ENCODE measurements at places on chromosomes 3 and 15.
A peak's percentile ranks its signal among the peaks of the same experiment; 100 is the strongest.

DNA sequence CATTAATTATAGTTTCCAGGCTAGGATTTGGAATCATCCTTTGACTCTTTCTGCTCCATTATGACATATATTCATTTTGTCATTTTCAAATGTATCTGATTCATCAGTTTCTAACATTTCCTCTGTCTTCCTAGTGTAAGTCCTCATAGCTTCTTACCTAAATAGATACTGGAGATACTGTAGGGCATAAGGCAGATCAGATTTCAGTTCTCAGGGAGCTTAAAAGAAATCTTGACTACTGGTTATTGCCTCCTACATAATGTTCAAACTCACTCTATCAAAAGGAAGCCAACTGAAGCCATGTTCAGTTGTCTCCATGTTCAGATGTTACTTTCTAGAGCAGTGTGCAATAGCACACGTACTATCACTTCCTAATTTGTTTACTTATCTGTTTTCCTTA lies 29.6 kb upstream of the CTDSPL2 start:
- no peak for DNase-seq

DNA sequence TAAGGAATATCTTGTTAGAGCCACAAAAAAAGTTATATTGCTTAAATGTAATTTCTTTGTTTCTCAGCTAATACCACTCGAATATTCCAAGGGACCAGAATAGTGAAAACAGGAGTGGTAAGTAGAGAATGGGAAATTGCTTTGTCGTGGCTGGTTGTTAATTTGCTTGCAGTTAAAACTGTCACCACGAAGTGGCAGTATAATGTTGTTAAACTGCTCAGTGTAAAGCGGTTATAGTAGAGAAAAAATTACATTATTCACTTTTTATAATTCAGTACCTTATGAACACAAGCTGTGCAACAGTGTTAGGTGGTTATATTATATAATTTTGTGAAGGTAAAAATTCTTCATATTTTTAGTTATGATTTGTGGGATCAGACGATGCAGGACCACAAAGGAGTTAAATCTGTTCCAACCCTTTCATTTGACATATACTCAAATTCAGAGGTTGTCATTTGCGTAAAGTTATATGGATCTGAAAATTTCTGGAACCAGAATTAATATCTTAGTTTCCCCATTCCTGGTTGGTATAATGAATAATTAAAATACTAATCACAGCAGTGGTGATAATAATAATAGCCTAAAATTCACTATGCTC lies 171.8 kb downstream of the FEZF2 start:
- no peak for DNase-seq

GRCh38 chr15:82995938-82996337 lies 9.9 kb downstream of the RAMAC start:
- no peak for DNase-seq

DNA sequence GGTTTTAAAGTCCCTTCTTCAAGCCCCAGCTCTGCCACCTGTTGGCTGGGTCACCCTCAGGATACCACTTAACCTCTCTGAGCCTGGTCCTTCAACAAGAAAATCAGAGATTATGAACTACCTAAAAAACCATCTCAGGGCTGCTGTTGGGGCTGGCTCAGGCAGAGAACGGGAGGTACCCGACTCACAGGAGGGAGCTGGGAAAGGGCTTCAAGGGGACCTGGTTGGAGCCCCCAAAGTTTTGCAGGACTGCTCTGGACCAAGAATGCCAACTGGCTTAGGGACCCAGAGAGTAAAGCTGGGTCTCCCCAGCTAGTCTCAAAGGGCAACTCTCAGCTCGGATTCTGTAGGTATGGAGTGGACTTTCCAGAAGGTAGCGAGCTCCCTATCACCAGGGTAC lies 41.5 kb downstream of the WNT7A start:
- DNase-seq: no peak

- peak; percentile 61 for DNase-seq
Observed at GRCh38 chr15:98865397-98866339, 141.9 kb downstream of the PGPEP1L start.
